ENCODE measurements at places on chromosomes 2 and 18.

GRCh38 chr18:10349561-10349960, 104.9 kb upstream of the APCDD1 start:
- no peak for DNase-seq

- no peak for DNase-seq
These were observed at the start of gene ANKRD53 for GRCh38 chr2:70978341-70979179. ANKRD53 (plus strand) TSS chr2:70978630; CDS start chr2:70978646, 16 bp downstream.

GRCh38 chr2:57408587-57408986, 638.0 kb upstream of the VRK2 start:
- no peak for DNase-seq

- DNase-seq = no peak
These were observed 1661.9 kb upstream of the PIK3C3 start for GRCh38 chr18:40292985-40293710.

Data from activated CD8-positive, alpha-beta memory T cell treated with anti-CD3 and anti-CD28 coated beads for 1 hour (primary cell).